ENCODE measurements at places on chromosomes 3 and 15. TPM values are rescaled to one million over a fixed set of nuclear protein-coding genes. Genes with fewer than 3 reads are reported as not detected.

DNA sequence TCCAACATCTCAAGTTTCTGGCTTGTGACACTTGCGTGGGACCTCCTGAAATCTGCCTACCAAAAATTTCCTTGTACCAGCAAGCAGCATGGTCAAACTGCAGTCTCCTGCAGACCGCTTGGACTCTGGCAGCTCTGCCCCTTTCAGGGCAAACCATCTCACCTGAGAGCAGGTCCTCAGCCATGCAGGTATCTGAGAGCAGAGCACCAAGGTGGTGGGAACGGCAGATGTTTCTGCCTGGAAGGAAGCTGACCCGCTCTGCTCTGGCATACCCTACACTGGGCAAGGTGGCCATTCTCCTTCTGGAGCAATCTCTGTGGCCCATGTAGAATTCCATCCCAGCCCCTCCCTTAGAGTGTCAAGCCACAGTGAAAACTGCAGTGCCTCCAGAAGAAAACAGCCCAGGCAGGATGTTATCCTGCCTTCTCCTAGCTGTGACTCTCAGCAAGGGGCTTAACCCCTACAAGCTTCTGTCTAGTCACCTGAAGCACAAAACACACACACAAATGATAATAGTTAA, 21.6 kb downstream of the MESD start:
- no peak for DNase-seq

The ATOSA gene
- 9.8 TPM for total RNA-seq

GRCh38 chr3:128280481-128281052, 127.3 kb downstream of the EEFSEC start:
- DNase-seq = no peak

DNA sequence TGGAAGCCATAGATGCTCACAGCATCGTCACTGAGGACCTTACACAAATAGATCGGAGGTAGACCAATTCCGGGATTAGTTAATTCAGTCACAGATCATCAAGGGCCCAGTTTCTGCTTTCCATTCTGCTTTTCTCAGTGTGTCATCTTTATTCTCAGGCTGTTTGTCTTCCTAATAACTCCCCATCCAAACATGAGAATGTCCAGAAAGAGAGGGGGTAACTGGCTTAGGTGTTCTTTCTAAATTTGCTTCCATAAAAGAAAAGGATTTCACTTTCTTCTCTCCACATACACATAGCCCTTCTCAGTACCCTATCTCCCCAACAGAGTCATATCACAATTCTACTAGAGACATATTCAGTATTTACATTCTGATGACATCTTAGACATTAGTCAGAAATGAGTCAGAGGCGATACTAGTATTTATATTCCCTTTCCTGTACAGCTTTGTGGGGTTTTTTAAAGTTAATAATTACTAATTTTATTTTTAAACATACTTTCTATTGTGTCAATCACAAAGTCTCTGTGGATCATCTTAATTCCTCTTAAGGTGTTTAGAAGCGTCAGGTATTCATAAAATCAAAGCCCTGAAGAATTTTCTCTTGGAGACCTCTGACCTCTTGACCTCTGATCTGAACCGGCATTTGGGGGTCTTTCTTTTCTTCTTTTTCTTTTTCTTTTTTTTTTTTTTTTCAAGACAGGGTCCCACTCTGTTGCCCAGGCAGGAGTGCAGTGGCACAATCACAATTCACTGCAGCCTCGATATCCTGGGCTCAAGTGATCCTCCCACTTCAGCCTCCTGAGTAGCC, 24.3 kb upstream of the IL12A start:
- DNase-seq = no peak

GRCh38 chr3:162285259-162285658, 788.7 kb downstream of the OTOL1 start:
- no peak for DNase-seq

The ARGFX gene
- total RNA-seq = not detected

DNA sequence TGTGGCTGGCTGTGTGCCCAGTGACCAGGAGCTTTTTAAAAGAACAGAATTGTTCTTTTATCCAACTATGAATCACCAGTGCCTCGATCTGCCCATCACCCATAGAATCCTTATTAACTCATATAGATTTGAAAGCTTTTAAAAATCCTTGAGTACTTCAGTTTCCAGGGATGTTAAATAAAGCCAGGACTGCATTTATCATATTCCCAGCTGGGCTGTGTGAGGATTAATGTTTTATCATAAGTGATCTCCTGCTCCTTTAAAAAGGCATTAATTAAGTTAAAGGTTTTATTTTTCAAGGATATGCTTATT, 234.0 kb downstream of the MYRIP start:
- DNase-seq = no peak

The STRIT1 gene
- total RNA-seq = not detected

DNA sequence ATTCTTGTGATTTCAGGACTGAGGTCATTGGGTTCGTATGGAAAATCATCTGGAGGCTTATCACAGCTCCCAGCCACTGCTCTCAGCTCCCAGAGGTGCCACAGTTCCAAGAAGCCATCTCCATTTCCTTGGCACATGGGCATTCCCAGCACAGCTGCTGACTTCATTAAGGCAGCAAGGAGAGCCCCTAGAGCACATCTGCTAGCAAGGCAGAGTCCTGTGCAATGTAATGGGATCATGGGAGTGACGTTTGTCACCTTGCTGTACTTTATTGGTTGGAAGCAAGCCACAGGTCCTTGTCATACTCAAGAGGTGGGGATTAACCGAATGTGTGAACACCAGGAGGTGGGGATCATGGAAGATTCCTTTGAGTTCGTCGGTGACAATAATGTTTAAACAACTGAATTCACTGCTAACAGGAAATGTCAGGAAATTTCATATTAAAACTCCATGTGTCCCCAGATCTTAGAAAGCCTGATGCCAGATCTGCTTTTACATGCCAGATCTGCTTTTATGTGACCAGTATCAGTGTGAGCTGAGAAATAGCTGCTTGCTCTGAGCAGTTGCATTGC, 148.8 kb downstream of the GABRG3 start:
- DNase-seq = no peak

GRCh38 chr3:129184396-129184657, 631 bp upstream of the CNBP start:
- no peak for DNase-seq

GRCh38 chr3:128260275-128260674, 107.0 kb downstream of the EEFSEC start:
- no peak for DNase-seq

DNA sequence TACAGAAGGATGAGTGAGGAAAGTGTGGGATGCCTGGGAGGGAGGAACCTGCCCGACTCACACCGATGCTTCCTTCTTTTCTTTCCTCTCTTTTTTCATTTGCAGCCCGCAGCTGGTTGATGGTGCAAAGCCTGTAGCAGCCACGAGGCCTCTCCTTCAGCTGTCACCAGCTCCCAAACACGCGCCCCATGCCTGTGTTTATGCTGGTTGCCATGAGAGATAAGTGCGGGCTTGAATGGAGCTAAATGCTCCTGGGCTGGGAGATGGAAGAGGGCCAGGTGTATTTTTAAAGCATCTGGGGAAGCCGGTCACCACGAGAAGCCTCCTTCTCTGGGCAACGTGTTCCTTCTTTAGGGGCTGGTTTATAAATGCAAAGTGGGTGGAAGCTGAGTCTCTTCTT, 9.3 kb downstream of the COLQ start:
- DNase-seq = no peak

The PTPN23 gene
- 30.3 TPM for total RNA-seq

DNA sequence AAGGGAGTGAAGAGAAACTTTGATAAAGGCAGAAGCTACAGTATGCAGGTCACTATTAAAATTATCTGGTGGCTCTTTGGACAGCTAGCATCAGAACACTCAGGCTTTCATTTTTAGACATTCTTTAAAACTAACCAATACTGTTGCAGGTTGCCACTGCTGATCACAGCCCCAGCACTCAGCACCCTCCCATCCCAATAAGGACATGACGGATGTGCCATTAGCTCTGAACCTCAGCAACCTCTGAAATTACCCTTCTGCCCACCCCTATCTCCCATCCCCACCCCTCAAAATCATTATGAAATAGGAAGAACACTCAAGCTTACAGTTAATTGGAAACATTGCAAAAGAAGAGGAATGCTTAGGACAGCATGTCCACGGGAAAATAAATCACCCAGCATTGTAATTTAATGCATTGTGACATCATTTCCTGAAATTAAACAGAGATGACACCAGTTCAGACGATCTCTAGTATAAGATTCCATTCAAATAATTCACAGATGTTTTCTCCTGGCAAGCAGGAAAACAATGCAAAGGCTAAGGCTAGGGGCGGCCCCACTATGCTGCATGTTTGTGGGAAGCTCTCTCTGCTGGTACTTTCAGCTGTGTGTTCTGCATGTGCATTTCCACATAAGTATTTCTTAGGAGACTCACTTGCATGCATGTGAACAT, 71.6 kb downstream of the MEIS2 start:
- DNase-seq = no peak

GRCh38 chr3:123909785-123910184, 25.7 kb upstream of the MYLK start:
- no peak for DNase-seq

GRCh38 chr15:36334059-36334458, 245.4 kb upstream of the CDIN1 start:
- DNase-seq = no peak

DNA sequence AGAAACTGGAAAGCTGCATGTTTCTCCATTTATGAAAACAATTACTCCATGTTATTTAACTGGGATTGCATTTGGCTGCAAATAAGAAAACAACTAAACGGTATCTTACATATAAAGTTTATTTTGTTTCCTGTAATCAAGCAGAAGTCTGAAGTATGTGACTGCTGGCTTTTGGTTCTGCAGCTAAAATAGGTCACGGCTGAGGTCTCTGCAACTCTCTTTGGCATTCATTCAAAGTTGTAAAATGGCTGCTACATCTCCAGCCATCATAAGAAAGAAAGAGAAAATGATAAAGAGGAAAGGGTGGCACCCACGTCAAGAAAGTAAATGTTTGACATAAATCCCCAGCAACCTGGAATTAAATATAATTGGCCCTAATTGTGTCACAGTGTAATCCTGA, 406.1 kb downstream of the TBC1D5 start:
- no peak for DNase-seq

The ZNF660 gene
- 1.6 TPM for total RNA-seq

Measured in activated naive CD8-positive, alpha-beta T cell treated with anti-CD3 and anti-CD28 coated beads for 36 hours (primary cell).